Daoy (cell line): ENCODE measurements at places on chromosomes 7 and 10. TPM values are rescaled to one million over a fixed set of nuclear protein-coding genes. Genes with fewer than 3 reads are reported as not detected.

Gene HYCC1
- total RNA-seq = 186 and 202 TPM in 2 replicates

GRCh38 chr7:7882888-7883287, 85.7 kb upstream of the GLCCI1 start:
- DNase-seq = no peak

GRCh38 chr10:18236756-18237155, 96.5 kb downstream of the CACNB2 start:
- DNase-seq = no peak

DNA sequence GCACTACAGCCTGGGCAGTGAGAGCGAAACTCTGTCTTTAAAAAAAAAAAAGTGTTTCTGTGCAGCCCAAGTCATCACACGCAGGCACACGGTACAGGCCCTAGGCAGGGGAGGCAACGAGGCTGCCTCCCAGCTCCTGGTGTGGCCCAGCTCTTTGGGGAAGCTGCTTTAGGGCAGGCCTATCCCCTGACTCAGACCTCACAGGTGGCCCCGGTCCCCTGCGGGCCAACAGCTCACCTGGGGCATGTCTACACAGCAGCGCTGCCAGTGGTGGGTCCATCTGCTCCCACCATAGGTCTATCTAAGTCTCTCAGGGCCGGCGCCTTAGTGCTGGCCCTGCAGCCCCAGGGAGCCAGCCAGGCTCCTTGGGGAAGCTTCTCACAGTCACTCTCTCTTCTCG, 31.4 kb downstream of the ZAN start:
- no peak for DNase-seq

DNA sequence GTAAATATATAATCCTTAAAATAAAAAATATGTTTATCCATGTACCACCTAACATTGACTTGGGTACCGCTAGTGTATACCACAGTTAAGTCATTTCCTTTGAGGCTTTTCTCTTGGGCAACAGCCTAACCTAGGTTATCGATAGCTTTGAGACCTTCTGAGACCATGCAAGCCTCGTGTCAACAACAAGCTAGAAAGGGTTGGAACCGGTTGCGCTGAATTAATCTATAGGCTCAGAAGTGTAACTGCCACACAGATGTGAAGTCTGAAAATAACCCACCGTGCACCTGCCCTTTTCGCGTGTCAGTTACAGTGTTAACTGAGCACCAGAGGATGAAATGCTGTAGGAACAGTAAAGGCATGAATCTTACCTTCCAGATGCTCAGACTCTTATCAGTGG, 59.8 kb downstream of the ARID5B start:
- DNase-seq = no peak

GRCh38 chr7:134654104-134654775, 7.6 kb downstream of the BPGM start:
- peak; percentile 34 for DNase-seq
